Stimulated activated CD8-positive, alpha-beta memory T cell treated with anti-CD3 and anti-CD28 coated beads, Interleukin-2, amount 100 ng/mL, for 1 hour (primary cell): ENCODE measurements at places on chromosomes 5 and 9.

DNA sequence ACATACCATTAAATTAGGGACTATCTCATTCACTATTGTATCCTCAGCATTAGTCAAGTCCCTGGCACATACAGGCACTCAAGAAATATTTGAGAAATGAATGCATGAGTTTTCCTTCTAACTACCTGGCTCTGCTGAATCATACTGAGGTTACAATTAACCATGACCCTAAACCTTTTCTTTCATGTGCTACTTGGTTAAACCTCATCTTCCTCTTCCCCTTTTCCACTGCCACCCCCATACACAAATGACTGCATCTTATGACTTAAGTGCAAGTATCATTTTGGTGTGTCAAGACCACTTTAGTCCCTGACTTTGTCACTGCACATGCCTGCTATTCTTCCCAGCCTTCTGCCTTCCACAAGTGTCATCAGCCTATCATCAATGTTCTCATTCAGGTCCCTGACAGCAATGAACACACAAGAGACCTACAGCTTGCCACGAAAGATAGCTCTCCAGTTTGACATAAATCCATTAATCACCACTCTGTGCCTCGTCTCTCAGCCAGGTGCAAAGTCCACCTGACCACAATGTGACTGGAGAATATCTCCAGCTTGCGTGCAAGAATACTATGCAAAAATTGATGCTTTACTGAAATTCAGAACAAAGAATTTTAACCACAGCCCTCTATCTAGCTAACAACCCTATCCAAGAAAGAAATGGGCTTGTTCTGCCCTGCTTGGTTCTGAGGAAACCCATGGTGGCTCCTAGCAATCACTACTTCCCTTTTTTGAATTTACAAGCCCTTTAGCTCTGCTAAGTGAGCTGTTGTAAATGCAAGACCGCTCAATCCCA, 74.5 kb downstream of the MAPKAP1 start:
- no peak for DNase-seq

DNA sequence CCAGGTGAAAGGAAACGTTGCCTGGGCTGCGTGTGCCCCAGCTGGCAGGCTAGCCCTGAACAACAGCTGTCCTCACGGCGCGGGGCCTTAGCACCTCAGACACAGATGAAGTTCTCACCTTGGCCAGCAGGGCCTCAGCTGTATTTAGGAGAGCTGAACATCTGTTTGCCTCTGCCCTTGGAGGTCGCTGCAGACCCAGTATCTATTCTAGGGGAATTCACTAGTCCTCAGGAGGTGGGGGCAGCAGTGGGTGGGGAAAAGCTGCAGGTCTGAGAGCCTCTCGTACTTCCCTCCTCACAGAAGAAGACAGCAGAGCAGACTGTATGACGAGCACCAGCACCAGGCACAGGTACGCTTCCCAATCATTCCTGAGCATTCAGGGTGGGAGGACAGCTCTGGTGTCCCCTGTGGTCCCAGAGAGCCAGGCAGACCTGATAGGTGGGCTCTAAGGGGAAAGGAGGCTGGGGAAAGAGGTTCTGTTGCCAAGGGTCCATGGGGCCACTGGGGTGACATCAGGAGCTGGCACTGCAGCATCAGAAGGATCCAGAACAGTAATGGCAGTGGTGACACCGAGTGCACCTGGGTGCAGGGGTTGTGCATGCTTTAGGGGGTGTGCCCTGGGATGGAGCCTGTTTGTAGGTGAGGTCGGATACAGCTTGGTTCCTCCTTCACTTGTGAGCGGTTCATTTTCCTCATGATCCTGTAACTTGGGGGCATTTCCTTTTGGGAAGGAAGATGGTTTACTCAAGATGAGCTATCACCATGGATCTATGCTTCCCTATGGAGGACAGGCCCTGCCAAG, 13.8 kb downstream of the CD74 start:
- DNase-seq, result no peak

DNA sequence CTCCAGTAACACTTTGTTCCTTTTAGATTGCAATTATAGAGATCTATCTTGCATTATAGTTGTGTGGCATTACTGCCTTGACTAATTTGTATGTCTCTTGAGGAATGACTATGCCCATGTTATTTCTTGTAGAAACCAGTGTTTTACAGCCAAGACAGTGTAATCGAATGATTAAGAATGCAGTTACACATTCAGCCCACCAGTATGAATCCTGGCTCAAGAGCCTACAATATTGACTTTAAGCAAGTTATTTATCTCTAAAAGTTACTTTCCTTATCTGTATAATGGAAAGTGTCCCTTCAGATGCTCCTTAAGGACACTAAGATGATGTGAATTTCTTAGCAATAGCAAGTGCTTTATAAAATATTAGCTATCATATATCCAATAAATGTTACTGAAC, 9.7 kb upstream of the SNX24 start:
- DNase-seq, result no peak

- no peak for DNase-seq
These were observed 73.8 kb downstream of the AMBP start for GRCh38 chr9:114004221-114004716.

- no peak for DNase-seq
These were observed 87.8 kb upstream of the CPEB4 start for GRCh38 chr5:173800340-173800739.
